Activated CD8-positive, alpha-beta T cell treated with anti-CD3 and anti-CD28 coated beads, Interleukin-2, amount 10 ng/mL, durations not matched to agents 7 days and 5 days (primary cell): ENCODE measurements at places on chromosomes 11 and 22.

DNA sequence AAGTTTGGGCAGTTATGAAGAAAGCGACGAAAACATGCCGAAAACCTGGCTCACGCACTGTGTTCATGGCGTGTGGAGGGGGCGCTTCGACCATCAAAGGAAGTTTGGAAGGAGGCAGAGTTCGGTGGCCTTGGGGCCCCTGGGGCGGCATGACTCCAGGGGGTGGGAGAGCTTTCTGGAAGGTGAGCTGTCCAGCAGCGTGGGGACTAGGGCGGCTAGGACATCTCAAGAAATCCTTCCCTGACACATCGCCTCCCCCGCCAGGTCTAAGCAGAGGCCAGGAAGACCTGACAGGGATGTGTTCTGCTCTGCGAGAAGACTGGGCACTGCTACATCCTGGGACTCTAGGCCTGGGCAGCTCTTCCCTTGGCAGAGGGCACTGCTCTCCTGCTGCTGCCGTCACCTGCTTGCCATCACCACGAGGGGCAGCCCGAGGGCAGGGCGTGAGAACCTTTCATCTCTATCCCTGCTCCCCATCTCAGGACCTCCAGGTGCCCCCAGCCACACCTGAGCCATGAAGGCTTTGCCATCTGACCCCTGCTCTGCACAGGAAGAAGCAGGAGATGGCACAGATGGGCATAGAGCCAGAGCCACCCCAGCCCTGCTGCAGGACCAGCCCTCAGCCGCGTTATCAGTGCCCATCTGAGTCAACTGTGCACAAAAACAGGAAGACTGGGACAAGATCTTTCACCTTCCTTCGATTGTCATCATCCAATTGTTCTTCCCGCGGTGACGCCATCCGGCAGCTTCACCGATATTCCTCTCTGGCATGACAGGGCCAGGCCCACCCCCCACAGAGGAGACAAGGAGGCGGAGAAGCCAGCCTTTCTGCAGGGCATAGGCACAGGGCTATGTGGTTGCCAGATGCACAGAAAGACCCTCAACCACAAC, 12.7 kb downstream of the LINC01488 start:
- H3K4me1 ChIP-seq = no peaks in the 10 kb centered on the region
- no peaks in the 10 kb centered on the region for H3K27me3 ChIP-seq
- H3K4me3 ChIP-seq = no peak overlapping the region
- no peak overlapping the region for H3K27ac ChIP-seq

DNA sequence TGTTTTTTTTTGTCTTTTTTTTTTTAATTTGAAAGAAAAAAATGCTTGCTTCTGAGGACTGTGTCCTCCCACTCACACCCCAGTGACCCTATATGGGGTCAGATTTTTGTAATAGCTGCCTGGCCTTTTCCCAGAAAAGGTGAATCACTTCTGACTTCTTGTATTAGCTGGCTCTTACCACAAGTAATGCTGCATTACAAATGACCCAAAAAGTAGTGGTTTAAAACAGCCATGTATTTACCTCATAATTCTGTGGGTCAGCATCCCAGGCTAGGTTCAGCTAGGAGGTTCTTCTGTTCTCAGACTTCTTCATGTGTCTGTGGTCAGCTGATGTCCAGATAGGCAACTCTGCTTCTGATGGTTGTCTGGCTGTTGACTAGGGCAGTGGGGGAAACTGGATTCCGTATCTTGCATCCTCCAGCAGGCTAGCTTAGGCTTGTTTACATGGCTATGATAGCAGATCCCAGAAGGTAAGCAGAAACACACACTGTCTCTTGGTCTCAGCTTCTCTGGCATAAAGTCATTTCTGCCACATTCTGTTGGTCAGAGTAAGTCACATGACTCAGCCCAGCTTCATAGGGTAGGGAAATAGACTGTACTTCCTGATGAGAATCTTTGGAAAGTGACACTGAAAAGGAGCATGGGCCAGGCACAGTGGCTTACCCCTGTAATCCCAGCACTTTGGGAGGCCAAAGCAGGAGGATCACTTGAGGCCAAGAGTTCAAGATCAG, 19.5 kb downstream of the LHFPL7 start:
- H3K4me1 ChIP-seq = no peaks in the 10 kb centered on the region
- H3K36me3 ChIP-seq = no peaks in the 10 kb centered on the region
- H3K27me3 ChIP-seq = peaks cover 22% of the 10 kb centered on the region

DNA sequence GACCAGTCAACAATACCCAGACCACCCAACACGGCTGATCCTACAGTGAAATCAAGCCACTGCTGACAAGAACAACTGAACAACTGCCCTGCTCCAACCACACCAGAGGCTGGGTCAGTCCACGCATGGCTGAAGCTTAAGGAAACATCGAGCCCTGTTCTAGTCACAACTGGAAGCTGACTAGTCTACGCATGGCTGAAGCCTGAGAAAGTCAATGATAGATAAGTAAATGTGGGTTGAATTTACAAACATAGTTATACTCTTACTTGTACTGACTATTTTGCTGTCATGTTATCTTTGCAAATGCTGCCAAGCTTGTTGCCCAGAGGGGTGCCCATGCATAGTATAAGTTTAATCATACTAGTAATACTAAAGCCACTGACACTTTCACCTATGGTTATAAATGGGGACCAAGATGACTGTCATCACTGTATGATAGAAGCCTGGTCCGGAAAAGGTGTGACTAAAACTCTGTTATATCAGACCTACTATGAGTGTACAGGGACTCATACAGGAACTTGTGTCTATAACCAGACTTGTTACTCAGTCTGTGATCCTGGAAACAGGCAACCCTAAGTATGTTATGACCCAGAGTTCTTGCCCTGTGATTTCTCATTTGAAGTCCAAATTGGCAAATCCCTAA, 43.4 kb upstream of the GLYAT start:
- H3K27ac ChIP-seq = no peak overlapping the region
- no peaks in the 10 kb centered on the region for H3K4me1 ChIP-seq
- H3K27me3 ChIP-seq = no peaks in the 10 kb centered on the region
- no peak overlapping the region for H3K4me3 ChIP-seq
- no peak for DNase-seq

DNA sequence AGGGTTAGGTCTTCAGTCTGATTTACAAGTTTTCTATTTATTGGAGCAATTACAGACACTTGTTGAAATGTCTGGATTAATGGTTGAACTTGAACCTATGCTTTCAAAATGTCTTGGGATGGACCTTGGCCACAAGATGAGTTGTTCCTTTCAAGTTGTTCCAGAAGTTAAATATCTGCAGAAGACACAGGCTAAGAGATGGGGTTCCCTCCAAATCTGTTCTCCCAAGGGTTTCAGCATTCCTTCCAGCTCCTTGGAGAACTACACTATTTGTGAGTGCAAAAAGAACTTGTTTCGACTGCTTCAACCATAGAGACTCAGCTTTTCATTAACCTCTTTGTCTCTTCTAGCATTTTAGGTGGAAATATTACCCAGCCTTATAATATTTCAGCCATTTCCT, 189.0 kb upstream of the BLID start:
- H3K4me3 ChIP-seq = no peak overlapping the region
- no peak for DNase-seq
- no peaks in the 10 kb centered on the region for H3K36me3 ChIP-seq
- no peak overlapping the region for H3K27ac ChIP-seq

DNA sequence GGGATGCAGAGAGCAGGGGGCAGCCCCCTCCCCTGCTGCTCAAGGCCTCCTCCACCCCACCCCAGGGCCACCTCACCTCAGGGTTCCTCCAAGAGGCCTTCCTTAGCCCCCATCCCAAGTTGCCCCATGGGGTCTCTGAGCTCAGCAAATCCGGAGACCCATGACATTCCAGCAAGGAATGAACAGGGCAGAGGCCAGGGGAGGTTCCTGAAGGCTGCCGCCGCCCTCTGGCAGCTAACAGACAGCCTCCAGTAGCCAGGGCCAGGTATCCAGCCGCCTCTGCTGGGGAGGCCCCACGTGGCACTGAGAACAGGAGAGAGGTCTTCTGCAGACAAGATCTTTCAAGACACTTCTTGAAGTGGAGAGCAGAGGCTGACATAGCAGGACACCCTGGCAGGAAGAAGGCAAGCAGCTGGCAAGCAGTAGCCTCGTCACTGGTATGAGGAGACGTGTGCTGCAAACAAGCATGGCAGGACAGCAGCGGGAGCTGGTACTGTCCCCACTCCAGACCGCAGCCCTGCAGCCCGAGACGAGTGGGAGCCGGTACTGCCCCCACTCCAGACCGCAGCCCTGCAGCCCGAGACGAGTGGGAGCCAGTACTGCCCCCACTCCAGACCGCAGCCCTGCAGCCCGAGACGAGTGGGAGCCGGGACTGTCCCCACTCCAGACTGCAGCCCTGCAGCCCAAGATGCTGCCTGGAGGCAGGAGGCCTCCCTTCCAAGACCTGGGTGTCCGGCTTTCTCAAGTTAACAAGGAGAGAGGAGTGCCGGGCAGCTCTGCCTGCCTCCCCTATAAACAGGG, 190.6 kb downstream of the IGLL1 start:
- DNase-seq = no peak
- no peaks in the 10 kb centered on the region for H3K4me1 ChIP-seq
- H3K4me3 ChIP-seq = no peak overlapping the region

GRCh38 chr11:72226701-72227100, 2.1 kb downstream of the INPPL1 start:
- no peak overlapping the region for H3K27ac ChIP-seq
- H3K27me3 ChIP-seq = no peaks in the 10 kb centered on the region
- peaks cover 35% of the 10 kb centered on the region for H3K4me1 ChIP-seq
- H3K4me3 ChIP-seq = no peak overlapping the region
- DNase-seq = no peak

GRCh38 chr11:100152766-100153165, 534.3 kb upstream of the ARHGAP42 start:
- H3K27ac ChIP-seq = no peak overlapping the region
- DNase-seq = no peak
- H3K4me1 ChIP-seq = no peaks in the 10 kb centered on the region
- no peak overlapping the region for H3K4me3 ChIP-seq
- H3K27me3 ChIP-seq = no peaks in the 10 kb centered on the region

- H3K4me1 ChIP-seq = peaks cover 7% of the 10 kb centered on the region
- no peaks in the 10 kb centered on the region for H3K36me3 ChIP-seq
- peaks cover 33% of the 10 kb centered on the region for H3K27me3 ChIP-seq
- H3K27ac ChIP-seq = no peak overlapping the region
- no peak overlapping the region for H3K4me3 ChIP-seq
Measured at GRCh38 chr22:38839686-38840085, 4.1 kb downstream of the NPTXR start.

GRCh38 chr11:126772267-126772666, 228.3 kb downstream of the KIRREL3 start:
- H3K4me3 ChIP-seq = no peak overlapping the region
- no peaks in the 10 kb centered on the region for H3K27me3 ChIP-seq
- no peak for DNase-seq
- H3K27ac ChIP-seq = no peak overlapping the region
- H3K4me1 ChIP-seq = no peaks in the 10 kb centered on the region

GRCh38 chr11:42025121-42025803, 565.8 kb upstream of the LRRC4C start:
- H3K36me3 ChIP-seq = no peaks in the 10 kb centered on the region
- H3K27me3 ChIP-seq = no peaks in the 10 kb centered on the region

GRCh38 chr11:86706338-86707131, 34.1 kb upstream of the ME3 start:
- no peaks in the 10 kb centered on the region for H3K36me3 ChIP-seq
- DNase-seq = no peak
- H3K27me3 ChIP-seq = peaks cover 5% of the 10 kb centered on the region

DNA sequence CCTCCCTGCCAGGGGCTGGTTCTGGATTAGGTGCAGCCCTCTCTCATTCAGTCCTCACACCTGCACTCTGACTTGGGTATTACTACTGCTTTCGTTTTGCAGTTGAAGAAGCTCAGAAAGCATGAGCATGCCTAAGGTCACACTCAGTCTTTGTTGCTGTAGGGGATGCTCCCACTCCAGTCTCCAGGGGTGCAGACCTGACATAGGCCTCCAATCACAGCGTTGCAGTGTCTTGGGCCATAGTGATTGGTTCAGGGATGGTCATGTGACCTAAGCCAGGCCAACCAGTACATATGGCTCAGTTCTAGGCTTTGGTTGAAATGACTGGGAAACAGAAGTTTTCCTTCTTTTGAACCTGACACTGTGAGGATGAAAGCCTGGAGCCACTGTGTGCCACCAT, 61.7 kb downstream of the FBXO7 start:
- no peak for DNase-seq
- H3K27me3 ChIP-seq = peaks cover 2% of the 10 kb centered on the region
- no peak overlapping the region for H3K4me3 ChIP-seq
- no peaks in the 10 kb centered on the region for H3K36me3 ChIP-seq
- H3K27ac ChIP-seq = no peak overlapping the region

DNA sequence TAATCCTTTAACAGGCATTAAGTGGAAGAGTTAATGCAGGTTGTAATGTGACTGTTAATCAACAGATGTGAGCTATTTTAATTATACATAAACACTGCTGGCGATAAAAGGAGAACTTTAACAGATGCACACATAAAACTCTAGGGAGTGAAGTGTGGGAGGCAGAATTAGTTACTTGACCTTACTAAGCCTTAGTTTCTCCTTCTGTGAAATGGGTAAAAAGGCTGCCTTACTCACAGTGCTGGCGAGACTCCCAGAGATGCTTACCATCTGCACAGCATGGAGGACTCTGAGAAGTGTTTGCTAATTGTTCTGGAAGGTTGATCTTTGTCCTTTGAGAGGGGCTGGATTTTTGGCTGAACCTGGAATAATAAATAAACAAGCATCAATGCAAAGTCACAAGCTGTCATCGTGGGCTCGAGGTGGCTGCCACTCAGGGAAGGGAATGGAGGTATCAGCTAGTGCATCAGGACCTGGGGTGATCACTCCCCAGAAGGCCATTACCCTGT, 58.6 kb upstream of the MPEG1 start:
- H3K36me3 ChIP-seq = no peaks in the 10 kb centered on the region
- no peak for DNase-seq
- peaks cover 22% of the 10 kb centered on the region for H3K4me1 ChIP-seq

DNA sequence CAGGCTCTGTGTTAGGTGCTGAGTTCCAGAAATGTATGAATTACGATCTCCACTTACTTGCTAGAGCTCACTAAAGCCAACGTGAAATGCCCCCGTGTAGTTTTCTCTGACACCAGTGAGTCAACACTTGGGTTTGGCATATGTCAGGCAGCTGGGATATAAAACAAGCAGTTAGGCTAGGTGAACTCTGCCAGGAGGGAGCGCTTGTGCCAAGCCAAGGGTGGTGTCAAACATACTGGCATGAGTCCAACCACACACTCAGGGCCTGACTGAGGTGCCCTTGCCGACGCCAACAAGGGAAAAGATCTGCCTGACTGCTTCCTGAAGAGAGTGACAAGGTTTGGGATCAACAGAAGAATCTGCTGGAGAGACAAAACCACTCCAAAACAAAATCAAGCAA, 167.8 kb upstream of the NARS2 start:
- no peak overlapping the region for H3K4me3 ChIP-seq
- no peak overlapping the region for H3K27ac ChIP-seq
- no peaks in the 10 kb centered on the region for H3K36me3 ChIP-seq
- peaks cover 4% of the 10 kb centered on the region for H3K27me3 ChIP-seq
- no peaks in the 10 kb centered on the region for H3K4me1 ChIP-seq
